Activated CD8-positive, alpha-beta T cell treated with anti-CD3 and anti-CD28 coated beads for 36 hours (primary cell): ENCODE measurements at places on chromosomes 11 and 22. TPM values are rescaled to one million over a fixed set of nuclear protein-coding genes. Genes with fewer than 3 reads are reported as not detected.

The NXPE1 gene
- not detected for total RNA-seq

The OR2AG2 gene
- total RNA-seq = 0.45 TPM

DNA sequence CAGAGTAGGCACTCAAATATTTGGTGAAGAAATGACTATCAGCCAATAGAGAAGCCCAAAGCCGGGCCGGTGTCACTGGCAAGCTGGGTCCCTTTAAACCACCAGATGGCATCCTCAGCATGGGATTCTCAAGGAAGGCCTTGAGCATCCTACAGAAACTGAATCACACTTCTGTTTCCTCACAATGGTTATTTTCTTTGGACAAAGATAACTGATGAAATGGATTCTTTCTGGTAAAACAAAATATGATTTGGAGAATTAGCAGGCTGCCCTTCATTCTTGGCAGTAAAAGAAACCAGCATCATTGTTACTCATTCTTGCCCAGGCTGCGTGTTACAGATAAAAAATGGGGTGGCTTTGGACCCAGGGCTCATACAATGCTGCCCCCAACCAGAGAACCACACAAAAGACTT is 30.3 kb upstream of the ASPHD2 start:
- DNase-seq = peak; percentile 77
- no peak overlapping the region for H3K27ac ChIP-seq
- no peaks in the 10 kb centered on the region for H3K36me3 ChIP-seq

The SPECC1L gene
- total RNA-seq = 39.0 TPM

- peak; percentile 81 for DNase-seq
- H3K36me3 ChIP-seq = peaks cover 2% of the 10 kb centered on the region
- peaks cover 4% of the 10 kb centered on the region for H3K4me1 ChIP-seq
- no peak overlapping the region for H3K4me3 ChIP-seq
Observed at GRCh38 chr11:111982019-111982464, 43.2 kb upstream of the DLAT start.

DNA sequence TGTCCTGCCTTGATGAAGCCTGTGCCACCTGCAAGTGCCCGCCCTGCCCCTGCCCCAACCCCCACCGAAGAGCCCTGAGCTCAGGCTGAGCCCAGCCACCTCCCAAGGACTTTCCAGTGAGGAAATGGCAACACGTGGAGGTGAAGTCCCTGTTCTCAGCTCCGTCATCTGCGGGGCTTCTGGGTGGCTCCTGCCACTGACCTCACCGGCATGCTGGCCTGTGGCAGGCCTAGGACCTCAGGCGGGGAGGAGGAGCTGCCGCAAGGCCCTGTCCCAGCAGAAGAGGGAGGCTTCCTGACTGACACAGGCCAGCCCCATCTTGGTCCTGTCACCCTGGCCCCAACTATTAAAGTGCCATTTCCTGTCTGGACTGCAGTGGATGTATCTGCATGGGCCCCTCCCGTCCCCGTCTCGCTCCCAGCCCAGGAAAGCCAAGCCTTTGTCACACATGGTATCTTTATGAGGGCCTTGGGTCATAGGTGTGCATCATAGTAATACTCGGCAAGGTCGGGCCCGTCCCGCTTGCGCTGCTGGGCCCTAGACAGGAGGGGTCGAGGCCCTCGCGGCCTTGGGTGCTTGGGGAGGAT is 882 bp downstream of the FREY1 start:
- DNase-seq = no peak
- H3K36me3 ChIP-seq = peaks cover 3% of the 10 kb centered on the region
- peaks cover 6% of the 10 kb centered on the region for H3K4me1 ChIP-seq
- H3K27ac ChIP-seq = no peak overlapping the region
- H3K27me3 ChIP-seq = no peaks in the 10 kb centered on the region

- peak overlapping the region; percentile 79 for H3K4me3 ChIP-seq
- H3K27ac ChIP-seq = peak overlapping the region; percentile 81
Observed at GRCh38 chr11:804599-804964, 449 bp downstream of the PIDD1 start.

DNA sequence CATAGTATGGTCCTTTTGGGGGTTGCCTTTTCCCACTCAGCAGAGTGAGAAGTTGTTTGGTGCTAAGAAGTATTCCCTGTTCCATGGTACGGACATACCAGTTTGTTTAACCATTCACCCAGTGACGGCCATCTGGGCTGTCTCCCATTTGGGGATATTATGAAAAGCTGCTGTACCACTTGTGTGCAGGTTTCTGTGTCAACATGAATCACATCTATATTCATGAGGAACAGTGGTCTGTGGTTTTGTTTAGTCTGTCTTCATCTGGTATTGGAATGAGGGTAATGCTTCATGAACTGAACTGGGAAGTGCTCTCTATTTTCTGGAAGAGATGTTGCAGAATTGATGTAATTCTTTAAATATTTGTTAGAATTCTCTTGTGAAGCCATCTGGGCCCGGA is 89.5 kb downstream of the TRMU start:
- DNase-seq = no peak
- peaks cover 4% of the 10 kb centered on the region for H3K4me1 ChIP-seq
- no peaks in the 10 kb centered on the region for H3K27me3 ChIP-seq
- no peak overlapping the region for H3K4me3 ChIP-seq
- no peak overlapping the region for H3K27ac ChIP-seq
- no peaks in the 10 kb centered on the region for H3K36me3 ChIP-seq

- H3K4me1 ChIP-seq = peaks cover 39% of the 10 kb centered on the region
- no peak overlapping the region for H3K4me3 ChIP-seq
- H3K27ac ChIP-seq = no peak overlapping the region
- H3K27me3 ChIP-seq = peaks cover 29% of the 10 kb centered on the region
- DNase-seq = no peak
Observed at GRCh38 chr11:825366-826226, 2.1 kb upstream of the CRACR2B start.

- no peak overlapping the region for H3K27ac ChIP-seq
- H3K4me3 ChIP-seq = no peak overlapping the region
- DNase-seq = no peak
- peaks cover 23% of the 10 kb centered on the region for H3K27me3 ChIP-seq
- H3K36me3 ChIP-seq = no peaks in the 10 kb centered on the region
Observed at GRCh38 chr11:60087239-60087638, 1.2 kb upstream of the MS4A2 start.

GRCh38 chr11:2250485-2250884 is 19.9 kb downstream of the ASCL2 start:
- no peak for DNase-seq
- no peaks in the 10 kb centered on the region for H3K36me3 ChIP-seq

The TEX12 gene
- not detected for total RNA-seq

The SEPTIN3 gene
- total RNA-seq = 0.20 TPM

DNA sequence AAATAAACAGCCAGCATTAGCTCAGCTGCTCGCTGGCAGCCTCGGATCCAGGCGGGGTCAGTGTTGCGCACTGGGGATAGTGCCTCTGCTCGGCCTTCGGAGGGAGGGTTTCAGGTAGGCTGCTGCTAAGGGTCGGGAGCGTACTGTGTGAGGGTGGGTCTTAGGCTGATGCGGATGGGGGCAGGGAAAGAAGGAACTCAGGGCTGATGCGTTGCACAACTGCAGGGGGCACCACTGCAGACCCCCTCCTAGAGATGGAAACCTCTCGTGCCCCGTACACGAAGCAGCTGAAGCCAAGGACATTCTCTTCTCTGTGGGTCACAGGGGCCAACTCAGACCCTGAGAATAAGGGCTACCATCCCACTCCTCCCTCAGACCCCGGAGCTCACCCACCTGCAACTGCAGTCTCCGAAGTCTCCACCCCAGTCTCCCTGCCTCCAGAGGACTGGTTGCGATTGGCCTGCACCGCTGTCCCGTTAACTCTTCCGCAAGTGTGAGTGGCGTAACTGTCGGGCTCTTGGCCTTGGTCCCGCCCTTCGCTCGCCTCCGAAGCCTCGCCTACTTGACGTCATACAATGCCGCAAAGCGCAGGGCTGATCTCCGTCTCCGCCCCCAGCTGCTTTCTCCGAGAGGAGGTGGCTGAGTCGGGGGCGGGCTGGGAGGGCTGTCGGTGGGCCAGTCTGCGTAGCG is at the start of gene KBTBD3:
TSS of gene KBTBD3 (minus strand) at position 429 of the 690 bp plus-strand sequence. CDS start 18,250 bp downstream, outside the sequence.
- H3K36me3 ChIP-seq = peaks cover 19% of the 10 kb centered on the region
- peak within 1 kb of the TSS; percentile 97 for H3K27ac ChIP-seq
- DNase-seq = peak; percentile 98
- peak within 1 kb of the TSS; percentile 94 for H3K4me3 ChIP-seq

- no peak for DNase-seq
- peaks cover 13% of the 10 kb centered on the region for H3K36me3 ChIP-seq
- H3K27me3 ChIP-seq = no peaks in the 10 kb centered on the region
- H3K4me3 ChIP-seq = no peak overlapping the region
Observed at GRCh38 chr11:995044-995751, 41.3 kb downstream of the MUC6 start.
